LoVo (cell line): ENCODE measurements at places on chromosomes 3 and 15.

DNA sequence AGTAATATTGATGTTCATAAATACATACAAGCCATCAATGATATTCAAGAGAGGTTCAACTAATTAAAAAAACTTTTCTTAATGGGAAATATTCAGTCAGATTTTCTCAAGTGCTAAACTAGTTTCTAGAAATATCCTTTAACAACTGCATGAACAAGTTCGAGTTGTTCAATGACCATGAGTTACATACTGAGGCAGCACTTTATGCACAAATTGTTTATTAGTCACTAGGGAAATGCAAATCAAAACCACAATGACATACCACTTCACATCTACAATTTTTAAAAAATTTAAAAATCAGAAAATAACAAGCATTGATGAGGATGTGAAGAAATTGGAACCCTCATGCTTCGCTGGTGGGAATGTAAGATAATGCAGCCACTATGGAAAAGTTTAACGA is 62.4 kb downstream of the RAD18 start:
- DNase-seq: no peak

DNA sequence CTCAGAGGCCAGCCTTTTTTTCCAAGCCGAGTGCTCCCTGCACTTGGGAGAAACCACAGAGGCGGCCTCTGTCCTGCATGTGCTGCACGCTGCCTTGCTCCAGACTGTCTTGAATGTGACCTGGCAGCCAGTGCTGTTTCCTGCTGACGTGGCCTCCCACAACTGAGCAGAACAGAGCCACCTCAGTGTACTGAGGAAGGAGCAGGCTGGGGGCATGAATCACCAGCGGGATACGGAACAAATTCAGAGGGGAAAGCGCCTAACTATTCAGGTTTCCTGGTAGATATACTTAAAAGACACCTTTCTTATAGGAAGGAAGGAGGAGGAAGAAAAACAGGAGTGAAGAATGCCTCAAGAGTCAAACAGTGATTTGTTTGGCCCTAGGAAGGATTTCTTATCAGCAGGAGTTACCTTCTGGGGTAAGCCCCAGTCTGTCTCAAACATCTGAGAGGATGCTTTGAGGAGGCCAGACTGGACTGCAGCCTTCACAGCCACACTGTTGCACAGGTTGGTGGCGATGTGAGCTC is 114.0 kb downstream of the FNDC3B start:
- DNase-seq: peak; percentile 40

- no peak for DNase-seq
Measured at GRCh38 chr3:134364936-134365765, 9.1 kb downstream of the AMOTL2 start.

DNA sequence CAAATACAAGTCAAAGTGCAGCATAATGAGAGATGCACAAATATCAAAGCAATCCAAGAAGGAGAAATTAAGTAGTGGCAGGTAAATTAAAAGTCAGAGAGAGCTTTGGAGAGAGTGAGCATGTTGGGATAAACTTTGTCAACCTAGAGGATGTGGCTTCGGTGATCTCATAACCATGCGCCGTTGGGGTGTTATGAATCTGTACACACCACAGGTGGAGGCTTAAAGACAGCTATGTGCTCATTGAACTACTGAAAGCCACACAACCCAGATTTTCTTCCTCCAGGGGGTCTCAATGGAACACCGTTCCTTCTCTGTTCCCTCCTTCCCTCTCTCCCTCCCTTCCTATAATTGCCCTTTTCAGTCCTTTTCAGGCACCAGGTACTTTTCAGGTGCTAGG is 52.0 kb downstream of the SUCNR1 start:
- DNase-seq: no peak

- DNase-seq: no peak
Measured at GRCh38 chr3:96996009-96996408, 181.6 kb downstream of the EPHA6 start.

DNA sequence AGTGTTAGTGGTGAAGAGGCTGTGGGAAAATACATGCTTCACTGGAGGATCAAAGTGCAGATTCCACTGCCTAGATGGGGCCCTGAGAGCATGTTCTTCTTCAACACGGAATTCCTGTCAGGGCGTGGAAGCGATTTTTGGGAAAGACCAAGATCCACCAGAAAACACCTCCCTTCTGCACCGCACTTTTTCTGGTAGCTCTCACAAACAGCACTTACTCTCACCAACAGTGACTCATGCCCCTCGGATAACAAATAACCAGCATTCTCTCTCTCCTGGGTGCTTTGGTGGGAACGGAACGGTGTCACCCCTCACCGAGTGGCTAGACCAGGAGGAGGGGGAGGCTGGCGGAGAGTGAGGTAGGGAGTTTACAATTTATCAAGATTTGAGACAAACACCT is 40.1 kb downstream of the ADAMTSL3 start:
- DNase-seq: no peak

DNA sequence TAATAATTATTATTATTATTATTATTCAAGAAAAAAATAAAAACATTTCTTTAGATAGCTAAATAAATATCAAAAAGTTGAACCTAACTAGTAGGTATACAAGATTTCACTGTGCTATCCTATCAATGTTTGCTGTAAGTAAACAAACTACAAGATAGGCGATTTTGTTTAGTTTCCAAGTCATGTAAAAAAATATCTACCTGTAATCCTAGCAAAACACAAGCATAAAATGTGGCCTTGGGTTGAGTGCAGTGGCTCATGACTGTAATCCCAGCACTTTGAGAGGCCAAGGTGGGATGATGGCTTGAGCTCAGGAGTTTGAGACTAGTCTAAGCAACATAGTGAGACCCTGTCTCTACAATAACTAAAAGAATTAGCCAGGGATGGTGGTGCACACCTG is 71.6 kb upstream of the CSPG5 start:
- no peak for DNase-seq

DNA sequence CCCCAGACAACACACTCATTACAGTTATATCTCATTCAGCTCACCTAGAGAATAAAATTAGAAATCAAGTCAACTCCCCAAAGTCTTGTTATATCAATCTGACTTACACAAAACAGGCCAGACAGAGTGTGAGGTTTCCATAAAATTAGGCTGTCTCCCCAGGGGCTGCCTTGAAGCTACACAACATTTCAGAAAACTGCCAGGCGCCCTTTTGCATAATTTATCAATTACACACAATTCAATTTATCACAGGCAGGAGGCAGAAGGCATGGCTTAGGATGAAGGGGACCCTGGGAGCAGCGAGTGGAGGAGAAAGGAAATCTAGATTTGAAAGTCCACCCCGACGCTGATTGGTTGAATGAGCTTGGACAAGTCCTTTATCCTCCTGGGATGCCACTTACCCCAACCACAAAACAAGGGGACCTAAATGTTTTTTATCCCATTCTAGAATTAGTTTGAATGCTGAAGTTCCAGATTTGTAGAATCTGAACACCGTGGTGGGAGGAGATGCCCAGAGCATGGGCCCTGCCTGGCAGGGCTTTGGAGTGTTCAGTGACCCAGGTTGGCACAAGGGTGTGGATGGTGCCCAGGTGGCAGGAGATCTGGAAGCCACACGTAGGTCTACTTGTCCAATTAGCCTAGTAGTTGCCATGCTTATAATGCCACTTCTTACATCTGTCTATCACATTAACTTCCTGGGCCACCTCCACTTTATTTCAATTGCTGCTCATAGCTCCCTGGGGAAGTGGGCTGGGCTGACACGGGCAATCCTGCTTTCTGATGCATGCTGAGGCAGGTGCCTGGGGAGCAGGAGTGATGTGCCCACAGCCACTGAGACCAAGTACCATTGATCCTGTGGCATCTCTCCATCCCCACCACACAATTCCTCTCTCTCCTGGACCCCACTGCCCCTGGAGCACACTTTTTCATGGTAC is 119.8 kb upstream of the TLE3 start:
- DNase-seq: no peak

- DNase-seq: no peak
Measured at GRCh38 chr15:99621767-99622166, 56.0 kb downstream of the MEF2A start.
